Brain microvascular endothelial cell (primary cell): ENCODE measurements at places on chromosomes 4 and X.

DNA sequence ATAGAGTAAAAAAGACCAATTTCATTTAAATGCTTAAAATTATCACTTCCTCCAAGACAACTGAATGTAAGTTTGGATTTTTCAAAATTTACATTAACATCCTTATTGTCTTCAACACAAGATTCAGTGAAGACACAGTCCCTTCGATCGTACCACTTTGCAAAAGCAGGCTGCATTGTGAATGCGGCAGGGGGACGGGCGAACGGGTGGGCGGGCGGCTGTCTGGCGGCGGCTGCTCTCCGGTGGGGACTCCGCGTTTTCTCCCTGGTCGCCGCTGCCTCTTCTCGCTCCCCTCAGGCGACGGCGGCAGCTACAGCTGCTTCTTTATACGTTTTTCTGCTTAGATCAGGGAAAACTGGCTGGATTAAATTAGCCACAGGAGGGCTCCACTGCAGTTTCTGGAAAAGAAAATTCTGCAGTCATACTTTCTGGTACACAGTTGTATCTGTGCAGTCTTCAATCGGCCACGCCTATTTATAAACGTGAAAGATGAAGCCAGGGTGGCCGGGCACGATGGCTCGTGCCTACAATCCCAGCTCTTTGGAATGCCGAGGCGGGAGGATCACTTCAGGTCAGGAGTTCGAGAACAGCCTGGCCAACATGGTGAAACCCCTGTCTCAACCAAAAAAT, 33.9 kb upstream of the HPF1 start:
- peak; percentile 75 for DNase-seq

DNA sequence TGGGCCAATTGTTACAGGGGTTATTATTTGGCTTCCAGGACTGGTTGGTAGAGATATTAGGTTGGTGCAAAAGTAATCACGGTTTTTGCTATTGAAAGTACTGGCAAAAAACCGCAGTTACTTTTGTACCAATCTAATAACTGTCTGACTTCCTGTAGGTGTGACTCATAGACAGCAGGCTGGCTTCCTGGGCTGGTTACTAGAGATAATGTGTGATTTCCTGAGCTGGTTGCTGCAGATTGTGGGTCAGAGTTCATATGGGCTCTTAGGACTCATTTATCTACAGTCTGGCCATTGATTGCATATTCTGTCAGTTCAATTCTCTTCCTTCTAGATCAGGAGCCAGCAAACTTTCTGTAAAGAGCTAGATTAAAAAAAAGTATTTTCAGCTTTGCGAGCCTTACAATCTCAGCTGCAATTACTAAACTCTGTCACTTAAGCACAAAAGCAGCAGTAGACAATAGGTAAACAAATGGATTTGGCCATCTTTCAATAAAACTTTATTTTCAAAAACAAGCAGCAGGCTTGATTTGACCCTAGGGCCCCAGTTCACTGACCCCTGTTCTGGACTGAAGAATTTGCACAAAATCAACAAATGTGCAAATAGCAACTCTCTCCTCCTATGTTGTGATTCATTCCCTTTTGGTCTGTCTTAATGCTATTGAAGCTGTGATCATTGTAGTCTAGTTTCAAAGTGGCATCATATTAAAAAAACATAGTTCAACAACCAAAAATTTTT, 50.8 kb upstream of the BOD1L1 start:
- DNase-seq = peak; percentile 55

- no peak for DNase-seq
Observed at GRCh38 chrX:6748595-6748994, 213.7 kb upstream of the VCX3A start.

GRCh38 chrX:19683358-19683757, 168.1 kb upstream of the MAP3K15 start:
- DNase-seq = no peak

GRCh38 chr4:33780952-33781791, 2463.1 kb downstream of the ARAP2 start:
- DNase-seq = no peak

- DNase-seq = no peak
Observed at GRCh38 chr4:20044966-20045365, 206.7 kb upstream of the SLIT2 start.

DNA sequence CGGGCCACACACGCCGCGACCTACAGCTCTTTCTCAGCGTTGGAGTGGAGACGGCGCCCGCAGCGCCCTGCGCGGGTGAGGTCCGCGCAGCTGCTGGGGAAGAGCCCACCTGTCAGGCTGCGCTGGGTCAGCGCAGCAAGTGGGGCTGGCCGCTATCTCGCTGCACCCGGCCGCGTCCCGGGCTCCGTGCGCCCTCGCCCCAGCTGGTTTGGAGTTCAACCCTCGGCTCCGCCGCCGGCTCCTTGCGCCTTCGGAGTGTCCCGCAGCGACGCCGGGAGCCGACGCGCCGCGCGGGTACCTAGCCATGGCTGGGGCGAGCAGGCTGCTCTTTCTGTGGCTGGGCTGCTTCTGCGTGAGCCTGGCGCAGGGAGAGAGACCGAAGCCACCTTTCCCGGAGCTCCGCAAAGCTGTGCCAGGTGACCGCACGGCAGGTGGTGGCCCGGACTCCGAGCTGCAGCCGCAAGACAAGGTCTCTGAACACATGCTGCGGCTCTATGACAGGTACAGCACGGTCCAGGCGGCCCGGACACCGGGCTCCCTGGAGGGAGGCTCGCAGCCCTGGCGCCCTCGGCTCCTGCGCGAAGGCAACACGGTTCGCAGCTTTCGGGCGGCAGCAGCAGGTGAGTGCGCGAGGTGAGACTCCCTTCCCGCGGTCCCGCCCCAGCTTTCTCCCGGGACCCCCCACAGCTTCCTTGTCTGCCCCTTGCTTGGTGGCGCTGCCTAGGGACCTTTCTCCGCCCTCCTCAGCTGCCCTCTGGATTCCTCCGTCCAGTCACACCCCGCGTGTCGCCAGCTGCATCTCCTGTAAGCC, 678 bp downstream of the BMP3 start:
- no peak for DNase-seq

GRCh38 chr4:78863254-78863869, 75.9 kb downstream of the PAQR3 start:
- no peak for DNase-seq

DNA sequence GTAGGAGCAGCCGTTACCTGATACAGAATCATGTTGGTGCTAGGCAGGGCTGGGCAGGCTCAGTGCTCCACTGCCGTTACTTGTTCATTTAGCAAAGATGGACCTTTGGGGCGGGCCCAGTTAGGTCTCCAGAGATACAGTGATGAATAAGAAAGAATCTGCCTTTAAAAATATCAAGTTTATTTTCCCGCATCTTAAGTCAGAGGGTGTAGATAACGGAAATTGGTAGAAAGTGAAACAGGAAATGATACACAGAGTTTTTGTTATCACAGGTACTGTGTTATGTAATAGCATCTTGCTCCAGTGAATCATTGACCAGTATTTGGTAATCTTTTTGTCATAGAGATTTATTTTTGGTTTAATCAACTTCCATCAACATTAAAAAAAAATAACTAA, 5.5 kb downstream of the TMEM131L start:
- no peak for DNase-seq

- no peak for DNase-seq
Observed at GRCh38 chrX:82782014-82782413, 726.1 kb upstream of the POU3F4 start.

- DNase-seq = no peak
Observed at GRCh38 chr4:40285692-40286091, 49.4 kb upstream of the CHRNA9 start.

- no peak for DNase-seq
Observed at GRCh38 chrX:32483534-32484136, 727.7 kb downstream of the DMD start.
